GM23338 (cell line): ENCODE measurements at places on chromosomes 5 and 9.

DNA sequence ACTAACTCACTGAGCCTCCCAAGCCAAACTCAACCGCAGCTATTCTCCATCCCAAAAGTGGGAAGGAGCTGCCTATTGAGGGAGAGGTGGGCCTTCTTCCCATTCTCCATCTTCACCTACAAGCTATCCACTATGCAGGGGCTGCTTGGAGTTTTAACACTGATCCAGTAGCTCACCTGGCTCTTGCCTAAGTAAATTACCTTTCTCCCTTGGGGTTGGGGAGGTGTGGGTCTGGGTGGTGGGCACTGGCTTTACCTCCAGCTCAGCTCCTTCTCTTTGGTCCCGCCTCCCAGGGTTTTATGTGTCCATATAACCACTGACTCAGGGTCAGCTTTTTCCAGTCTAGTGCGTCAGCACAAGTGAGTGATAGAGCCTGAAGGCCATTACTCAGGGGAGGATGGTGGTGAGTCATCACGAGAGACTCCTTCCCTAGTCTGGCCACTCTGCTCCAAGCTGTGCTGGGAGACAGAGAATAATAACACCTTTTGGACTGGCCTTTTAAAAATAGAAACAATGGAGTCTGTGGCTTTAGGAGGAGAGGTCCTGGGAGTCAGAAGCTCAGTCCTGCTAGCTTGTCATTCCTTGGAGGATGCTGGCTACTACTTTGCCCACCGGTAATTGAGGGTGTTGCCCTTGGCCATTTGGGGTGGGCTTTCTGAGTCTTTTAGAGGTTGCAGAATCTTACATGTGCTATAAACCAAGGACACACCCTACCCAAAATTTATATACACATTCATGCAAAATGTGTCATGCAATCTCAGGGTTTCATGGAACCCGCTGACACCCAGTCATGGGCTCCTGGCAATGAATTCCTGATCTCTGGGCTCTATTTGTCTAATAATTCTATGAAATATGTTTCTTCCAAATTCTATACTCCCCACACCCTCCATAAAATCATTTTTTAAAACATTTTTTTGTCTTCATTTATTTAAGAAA is 35.6 kb upstream of the ATP6V1G1 start:
- DNase-seq = no peak

GRCh38 chr5:174293481-174293880 is 248.0 kb downstream of the NSG2 start:
- DNase-seq = no peak

DNA sequence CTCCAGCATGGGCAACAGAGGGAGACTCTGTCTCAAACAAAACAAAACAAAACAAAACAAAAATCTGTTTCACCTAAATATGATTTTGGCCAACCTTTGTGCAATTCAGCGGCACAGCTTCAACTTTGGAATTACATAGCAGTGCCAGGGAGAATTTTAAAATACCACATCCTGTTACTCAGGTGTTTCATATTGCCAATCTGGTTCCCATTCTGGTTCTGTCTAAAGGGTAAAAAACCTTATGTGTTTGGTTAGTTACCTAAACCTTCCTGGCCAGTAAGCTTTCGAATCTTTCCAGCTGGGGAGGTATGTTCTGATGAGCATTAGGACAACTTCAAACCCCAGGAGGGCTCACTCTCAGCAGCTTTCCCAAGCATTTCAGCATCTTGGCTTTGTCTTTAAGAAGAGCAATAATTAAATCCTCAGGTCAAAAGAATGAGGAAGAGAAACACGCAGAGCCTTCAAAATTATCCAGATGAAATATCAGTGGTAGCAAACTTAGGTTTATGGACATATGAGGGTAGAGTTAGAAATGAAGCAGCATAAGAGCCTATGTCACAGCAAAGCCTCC is 2.7 kb downstream of the DAB2 start:
- no peak for DNase-seq

- no peak for DNase-seq
Measured at GRCh38 chr9:80076162-80076561, 504.4 kb downstream of the TLE4 start.

- peak; percentile 96 for DNase-seq
Measured at GRCh38 chr5:88660947-88661805, 221.8 kb downstream of the MEF2C start.

GRCh38 chr5:96322217-96322616 is 110.8 kb downstream of the PCSK1 start:
- DNase-seq = no peak

- no peak for DNase-seq
Measured at GRCh38 chr9:70438341-70438928, 24.0 kb upstream of the KLF9 start.
